Fibroblast of villous mesenchyme (primary cell): ENCODE measurements at places on chromosomes 13 and 19. TPM values are rescaled to one million over a fixed set of nuclear protein-coding genes. Genes with fewer than 3 reads are reported as not detected.

URI1 gene
- 54.4 and 60.9 TPM in 2 replicates for total RNA-seq

DNA sequence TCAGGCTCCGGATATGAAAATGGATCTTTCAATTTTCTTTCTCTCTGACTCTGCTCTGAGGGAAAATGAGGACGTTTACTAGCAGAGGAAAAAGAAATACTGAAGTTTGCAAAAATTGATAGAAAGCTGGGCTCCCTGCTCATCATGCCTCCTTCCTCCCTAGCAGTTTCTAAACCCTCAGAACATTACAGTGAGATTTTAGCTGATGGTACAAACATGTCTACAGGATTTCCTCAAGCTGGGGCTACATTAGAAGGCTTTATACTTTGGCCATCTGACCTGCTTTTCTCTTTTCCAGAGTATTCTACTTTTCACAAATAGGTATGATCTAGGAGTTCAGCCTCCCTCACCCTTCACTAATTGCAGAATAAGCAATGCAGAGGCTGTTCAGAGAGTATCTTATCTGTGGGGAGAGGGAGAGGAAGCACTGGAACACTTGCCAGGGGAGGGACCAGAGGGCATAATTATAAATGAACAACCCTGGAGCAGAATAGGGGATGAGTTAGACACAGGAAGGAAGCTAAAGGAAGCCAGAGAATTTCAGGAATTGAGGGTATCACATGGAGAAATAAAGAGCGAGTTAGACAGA is 30.0 kb downstream of the CEACAM1 start:
- DNase-seq: no peak

DNA sequence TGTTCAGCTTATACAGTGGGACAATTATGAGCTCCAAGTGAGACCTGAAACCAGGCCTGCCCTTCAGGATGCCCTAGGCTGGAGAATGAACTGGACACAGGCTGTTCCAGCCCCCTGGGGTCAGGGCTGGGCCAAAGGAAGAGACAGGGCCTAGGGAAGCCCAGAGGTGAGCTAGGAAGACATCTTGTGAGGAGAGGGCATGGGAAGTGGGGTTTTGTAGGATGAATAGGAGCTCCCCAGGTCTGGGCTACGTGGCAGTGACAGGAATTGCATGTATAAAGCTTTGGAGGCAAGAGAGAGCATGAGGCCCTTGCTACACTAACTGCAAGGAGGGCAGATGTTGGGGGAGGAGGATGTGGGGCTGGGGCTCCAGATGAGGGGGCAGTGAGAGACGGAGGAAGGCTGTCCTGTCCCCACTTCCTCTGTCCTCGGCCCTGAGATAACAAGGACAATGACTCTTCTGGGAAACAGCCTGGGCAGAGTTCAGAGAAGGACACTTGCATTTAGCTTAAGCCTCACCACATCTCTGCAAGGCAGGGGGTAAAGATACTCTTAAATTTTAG is 1.5 kb upstream of the TBXA2R start:
- no peak for DNase-seq

DNA sequence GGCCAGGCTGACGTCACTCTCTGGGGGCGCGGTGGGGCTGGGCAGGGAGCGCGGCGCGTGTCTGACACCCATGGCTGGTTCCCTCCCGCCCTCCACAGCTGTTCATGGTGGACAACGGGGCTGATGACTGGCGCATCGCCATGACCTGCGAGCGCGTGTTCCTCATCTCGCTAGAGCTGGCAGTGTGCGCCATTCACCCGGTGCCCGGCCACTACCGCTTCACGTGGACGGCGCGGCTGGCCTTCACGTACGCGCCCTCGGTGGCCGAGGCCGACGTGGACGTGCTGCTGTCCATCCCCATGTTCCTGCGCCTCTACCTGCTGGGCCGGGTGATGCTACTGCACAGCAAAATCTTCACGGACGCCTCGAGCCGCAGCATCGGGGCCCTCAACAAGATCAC is 14.7 kb downstream of the KCNN1 start:
- no peak for DNase-seq

TUBA3C gene
- total RNA-seq: not detected in 2 replicates

DNA sequence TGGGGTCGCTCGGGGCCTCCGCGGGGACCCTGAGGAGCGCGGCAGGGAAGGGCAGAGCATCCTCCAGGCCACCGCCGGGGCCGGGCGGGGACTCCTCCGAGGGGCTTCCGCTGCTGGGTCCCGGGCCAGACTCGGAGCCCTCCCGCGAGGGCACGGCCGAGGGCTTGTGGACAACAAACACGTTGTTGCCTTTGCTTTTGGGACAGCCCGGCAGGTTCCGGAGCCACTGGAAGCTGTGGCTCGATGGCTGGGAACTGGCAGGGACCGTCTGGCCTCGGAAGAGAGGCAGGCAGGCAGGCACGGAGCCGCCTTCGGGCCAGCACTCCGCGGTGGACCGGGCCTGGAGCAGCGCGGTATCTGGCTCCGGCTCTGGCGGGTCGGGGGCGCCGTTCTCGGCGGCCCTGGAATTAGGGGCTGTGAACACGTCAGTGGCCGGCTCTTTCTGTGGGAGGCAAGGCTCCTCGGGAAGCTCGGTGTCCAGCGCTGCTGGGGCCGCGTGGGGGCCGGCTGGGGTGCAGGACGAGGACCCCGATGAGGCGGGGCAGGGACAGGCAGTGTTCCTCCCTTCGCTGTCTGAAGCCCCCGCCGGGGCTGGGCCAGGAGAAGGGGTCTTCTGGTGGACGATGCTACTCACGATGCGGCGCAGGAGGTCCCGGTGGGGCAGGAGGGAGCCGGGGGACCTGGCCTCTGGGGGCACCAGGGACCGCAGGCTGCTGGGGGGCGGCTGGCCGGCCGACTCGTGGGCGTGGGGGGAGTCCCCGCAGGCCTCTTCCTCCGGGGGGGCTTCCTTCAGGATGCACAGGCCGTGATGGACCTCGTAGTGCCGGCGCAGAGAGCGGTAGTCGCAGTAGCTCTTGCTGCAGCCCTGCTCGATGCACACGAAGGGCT is 27.6 kb downstream of the ZNF541 start:
- no peak for DNase-seq

ZNF222 gene
- 6.1 and 6.9 TPM in 2 replicates for total RNA-seq

PGLYRP1 gene
- total RNA-seq: not detected in 2 replicates
